Caudate nucleus (tissue), 63 donors: ENCODE measurements at places on chromosomes 7 and 10.

DNA sequence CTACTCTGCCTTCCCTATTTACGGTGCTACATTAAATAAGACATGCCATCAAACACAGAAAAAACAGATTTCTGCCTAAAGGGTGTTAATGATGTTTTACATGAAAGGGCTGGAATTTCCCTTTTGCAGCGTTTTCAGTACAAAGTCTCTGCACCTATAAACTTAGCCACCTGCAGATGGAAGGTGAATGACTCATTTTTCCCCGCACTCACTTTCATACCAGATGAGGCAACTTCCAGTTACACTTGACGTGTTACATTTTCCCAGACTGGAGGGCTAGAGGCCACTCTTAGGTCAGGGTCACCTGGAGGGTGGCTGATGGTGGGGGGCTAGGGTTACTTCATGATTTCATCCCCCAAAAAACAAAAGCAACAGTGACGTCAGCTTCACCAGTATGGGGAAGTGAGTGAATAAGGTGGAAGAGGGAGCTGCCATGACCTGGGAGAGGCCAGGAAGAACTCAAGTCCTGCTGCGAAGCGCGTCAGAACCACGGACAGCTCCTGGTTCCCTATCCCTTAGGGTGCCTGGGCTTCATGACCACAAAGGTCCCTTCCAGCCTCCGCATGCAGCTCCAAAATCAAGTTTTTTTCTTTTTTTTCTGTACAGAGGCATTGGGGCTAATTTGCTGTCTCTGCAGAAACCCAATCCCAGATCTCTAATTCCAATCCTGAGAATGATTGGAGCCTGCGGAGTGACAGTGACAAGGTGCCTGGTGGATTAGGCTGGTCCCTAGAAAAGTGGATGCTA lies 94.0 kb downstream of the ADARB2 start:
- DNase-seq, result no peak

DNA sequence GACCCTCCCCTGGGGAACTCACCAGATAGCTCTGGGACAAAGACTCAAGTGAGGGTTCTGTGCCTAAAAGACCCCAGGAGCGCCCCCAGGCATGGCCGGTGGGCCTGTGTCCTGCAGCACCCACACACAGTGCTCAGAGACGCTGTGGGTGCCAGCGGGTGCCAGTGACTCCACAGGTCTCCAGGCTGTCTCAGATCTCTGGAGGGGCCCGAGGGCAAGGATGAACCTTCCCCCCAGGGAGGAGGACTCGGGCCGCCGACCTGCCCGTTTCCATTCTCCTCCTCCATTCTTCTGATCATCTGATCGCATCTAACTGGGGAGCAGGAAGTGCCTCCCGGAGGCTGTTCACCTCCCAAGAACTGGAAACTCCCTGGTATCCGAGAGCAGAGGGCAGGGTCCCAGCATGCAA lies 980 bp downstream of the ADAM8 start:
- no peak for DNase-seq

- no peak for DNase-seq
Observed at GRCh38 chr7:74454021-74454924, 567 bp downstream of the GTF2IRD1 start.

DNA sequence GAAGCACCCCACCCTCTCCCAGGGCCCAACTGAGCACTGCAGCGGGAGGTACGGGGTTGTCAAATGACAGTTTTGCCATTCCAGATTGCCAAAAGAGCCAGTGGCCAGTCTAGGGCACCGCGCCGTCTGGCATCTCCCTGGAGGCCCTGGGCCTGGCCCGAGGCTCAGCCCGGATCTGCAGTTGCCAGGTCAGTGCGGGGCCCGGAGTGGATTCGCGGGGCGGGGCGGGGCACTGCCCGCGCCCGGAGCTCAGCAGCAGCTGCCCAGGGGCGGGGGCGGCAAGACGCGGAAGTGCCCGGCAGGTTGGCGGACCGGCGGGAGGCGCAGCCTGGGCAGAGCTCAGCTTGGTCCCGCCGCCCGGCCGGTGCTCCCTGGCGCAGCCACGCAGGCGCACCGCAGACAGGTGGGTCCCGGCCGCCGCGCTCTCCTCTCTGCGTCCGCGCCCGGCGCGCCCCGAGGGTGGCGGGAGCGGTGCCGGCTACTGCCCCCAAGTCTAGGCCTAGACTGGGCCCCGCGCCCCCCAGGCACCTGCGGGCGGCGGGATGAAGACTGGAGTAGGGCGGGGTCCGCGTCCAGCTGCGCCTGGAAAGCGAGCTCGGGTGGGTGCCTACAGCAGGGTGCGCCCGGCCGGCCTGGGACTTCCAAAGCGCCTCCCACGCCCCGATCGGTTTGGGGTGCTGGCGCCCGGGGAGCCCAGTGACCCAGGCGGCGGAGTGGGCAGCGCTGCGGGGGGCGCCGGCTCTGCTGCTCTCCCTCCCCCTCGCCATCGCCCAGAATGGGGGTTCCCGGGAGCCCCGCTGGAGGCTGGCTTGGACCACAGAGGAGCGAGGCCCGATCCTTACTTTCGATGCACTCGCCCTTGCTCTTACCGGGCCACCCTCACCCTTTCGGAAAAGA lies at the start of gene IRF5:
Gene IRF5 (plus strand): TSS at position 281 of the 897 bp plus-strand sequence. CDS start 4,155 bp downstream, outside the sequence.
- no peak for DNase-seq

GRCh38 chr7:16586081-16586874 lies 59.3 kb downstream of the ANKMY2 start:
- no peak for DNase-seq

- DNase-seq, result no peak
Observed at GRCh38 chr10:30383356-30383755, 34.3 kb upstream of the MTPAP start.

- no peak for DNase-seq
Observed at GRCh38 chr10:107657851-107658250, 493.3 kb upstream of the SORCS1 start.

GRCh38 chr10:99754670-99755069 lies 22.6 kb downstream of the CUTC start:
- DNase-seq, result no peak

DNA sequence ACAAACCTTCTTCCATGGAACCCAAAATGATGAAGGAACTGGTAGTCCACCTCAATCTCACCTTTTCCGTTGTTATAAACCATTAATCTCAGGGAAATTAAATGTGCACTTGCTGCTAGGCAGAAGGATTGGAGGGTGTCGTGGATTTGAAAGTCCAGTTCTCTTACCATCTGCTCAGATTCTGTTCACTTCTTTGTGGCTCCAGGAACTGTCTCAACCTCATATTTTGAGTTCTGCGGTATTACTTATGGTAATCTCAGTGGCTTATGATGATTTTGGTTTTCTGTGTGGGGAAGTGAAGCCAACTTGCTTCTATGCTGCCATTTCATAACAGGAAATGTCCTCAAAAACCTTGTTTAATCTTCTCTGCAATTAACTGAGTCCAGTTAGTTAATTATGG lies 136.4 kb downstream of the CDC14C start:
- no peak for DNase-seq

GRCh38 chr10:97222326-97222961 lies 36.7 kb upstream of the SLIT1 start:
- no peak for DNase-seq
